ENCODE measurements at places on chromosomes 3 and 15.

DNA sequence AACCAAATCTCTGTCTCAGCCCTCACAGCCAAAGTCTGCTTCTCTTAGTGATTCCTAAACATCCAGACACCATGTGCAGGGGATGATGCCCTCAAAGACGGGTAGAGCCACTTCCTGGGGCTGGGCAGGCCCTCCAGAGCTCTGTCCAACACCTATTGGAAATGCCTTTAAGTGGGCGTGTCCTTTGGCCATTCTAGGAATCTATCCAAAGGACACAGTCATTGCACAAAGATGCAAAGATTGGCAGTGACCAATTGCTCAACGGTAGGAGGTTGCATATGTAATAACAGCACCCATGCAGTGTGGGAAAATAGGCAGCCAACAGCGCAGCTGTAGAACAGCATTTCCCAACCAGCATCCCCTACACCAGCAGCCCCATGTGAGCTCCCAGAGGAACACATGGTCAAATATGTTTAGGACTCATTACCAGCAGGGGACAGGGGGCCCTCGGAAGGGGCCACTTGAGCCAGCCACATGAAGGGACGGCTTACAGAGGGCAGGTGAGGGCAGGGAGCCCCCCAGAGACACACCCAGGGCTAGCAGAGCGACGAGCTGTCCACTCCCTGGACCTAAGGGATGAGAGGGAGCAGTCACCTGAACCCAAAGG, 142.8 kb upstream of the IQSEC1 start:
- no peak for DNase-seq

- no peak for DNase-seq
Observed at GRCh38 chr15:69744391-69745162, 292.0 kb downstream of the RPLP1 start.

DNA sequence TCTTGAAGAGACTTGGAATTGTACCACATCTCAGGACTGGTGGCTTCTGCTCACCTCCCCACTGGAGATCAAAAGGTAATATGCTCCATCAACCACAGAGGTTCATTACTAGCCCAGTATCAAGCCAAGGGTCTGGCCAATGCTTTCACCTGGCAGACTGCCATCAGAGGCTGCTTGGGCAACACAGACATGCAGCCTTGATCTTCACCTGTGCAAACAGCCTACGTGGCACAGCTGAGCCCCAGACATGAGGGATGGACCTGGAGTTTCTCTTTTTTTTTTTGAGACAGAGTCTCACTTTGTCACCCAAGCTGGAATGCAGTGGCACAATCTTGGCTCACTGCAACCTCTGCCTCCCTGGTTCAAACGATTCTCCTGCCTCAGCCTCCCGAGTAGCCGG, 105.6 kb upstream of the HES1 start:
- DNase-seq: no peak

- DNase-seq: no peak
Observed at GRCh38 chr3:97612632-97613031, 151.9 kb upstream of the ARL6 start.

GRCh38 chr3:109098079-109098644, 19.8 kb downstream of the MORC1 start:
- no peak for DNase-seq

- no peak for DNase-seq
Observed at GRCh38 chr3:144989807-144990206, 1018.2 kb downstream of the DIPK2A start.

DNA sequence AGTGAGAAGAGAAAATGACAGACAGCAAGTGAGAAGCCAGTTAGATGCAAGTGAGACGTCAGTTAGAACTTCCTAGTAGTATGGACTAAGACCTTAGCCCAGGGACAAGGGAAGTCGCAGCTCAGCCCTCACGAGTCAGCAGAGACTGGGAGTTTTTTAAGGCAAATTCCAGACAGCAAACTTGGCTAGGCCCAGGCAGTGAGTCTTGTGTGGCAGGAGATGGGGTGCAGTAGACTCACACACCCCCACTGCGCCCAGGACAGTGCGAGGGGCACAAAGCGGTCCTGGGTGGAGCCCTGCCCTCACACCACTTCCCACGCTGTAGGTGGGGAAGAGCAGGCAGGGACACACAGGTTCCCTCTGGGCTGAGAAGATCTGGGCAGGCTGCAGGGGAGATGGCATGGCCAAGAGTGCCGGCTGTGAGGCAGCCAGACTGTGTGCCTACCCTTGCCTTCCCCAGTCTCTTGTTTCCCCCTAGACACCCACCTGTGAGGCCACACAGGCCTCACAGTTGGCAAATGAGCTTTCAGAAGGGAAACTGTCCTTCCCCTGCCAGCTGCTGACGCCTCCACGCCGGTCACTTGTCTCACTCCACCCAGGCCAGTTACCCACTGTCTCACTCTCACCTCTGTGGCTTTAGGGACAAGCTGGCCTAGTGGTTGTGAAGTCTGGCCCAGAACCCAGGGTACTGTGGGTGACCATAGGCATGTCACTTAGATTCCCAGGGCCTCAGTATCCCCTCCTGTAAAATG, 13.7 kb upstream of the PRKCD start:
- no peak for DNase-seq

DNA sequence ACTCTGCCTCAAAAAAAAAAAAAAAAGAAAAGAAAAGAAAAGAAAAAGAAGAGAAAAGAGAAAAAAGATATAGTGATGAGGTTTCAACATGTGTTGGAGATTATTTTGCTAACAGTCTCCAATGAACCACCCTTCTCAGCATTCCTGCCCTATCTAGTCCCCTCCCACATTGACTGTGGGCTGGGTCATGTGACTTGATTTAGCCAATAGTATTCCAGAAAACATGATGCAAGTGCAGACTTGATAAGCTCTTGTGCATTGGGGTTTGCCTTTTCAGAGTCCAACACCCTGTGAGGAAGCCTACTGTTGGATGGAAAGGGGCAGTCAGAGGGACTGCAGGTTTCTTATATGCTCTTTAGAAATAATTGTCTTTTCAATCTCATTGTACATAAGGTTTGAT, 37.8 kb upstream of the MED12L start:
- DNase-seq: no peak

DNA sequence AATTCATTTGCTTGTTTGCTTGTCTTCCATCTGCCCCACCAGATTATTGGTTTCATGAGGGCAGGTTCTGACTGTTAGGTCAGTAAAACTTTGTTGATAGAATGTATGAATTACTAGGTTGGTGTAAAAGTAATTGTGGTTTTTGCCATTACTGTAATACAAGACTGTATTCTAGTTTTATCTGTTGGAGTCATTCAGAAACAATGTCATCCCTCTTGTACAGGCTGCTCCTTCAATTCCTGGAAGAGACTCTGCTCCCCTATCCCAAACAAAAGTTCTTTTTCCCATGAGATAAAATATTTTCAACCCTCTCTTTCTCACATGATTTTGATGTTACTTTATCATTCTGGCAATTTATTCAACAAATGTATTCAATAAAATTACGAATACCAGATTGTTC, 115.0 kb downstream of the CHST2 start:
- no peak for DNase-seq

DNA sequence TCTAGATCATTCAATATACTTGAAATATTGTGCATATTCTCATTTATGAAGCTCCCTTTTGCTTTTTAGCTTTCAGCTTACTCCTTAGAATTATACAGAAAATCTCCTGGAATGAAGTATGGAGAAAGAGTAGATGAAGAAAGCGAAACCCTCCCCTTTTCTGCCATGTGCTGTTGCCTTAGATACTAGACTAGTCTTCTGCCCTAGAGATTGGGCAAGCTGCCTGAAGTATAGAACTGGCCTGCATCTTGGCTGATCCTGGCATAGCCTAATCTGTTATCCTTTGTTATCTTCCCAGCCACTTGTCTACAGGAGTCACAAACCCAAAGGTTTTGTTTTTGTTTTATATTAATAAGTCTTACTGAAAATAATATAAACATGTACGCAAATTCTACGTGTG, 138.8 kb downstream of the RBPMS2 start:
- DNase-seq: no peak

DNA sequence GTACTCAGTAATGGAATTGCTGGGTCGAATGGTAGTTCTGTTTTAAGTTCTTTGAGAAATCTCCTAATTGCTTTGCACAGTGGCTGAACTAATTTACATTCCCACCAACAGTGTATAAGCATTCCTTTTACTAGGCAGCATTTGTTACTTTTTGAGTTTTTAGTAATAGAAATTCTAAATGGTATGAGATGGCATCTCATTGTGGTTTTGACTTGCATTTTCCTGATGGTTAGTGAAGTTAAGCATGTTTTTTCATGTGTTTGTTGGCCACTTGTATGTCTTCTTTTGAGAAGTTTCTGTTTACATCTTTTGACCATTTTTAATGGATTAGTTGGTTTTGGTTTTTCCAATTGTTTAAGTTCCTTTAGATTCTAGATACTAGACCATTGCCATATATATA, 28.4 kb downstream of the TP63 start:
- no peak for DNase-seq

GRCh38 chr3:176663387-176663786, 533.9 kb downstream of the TBL1XR1 start:
- DNase-seq: no peak

DNA sequence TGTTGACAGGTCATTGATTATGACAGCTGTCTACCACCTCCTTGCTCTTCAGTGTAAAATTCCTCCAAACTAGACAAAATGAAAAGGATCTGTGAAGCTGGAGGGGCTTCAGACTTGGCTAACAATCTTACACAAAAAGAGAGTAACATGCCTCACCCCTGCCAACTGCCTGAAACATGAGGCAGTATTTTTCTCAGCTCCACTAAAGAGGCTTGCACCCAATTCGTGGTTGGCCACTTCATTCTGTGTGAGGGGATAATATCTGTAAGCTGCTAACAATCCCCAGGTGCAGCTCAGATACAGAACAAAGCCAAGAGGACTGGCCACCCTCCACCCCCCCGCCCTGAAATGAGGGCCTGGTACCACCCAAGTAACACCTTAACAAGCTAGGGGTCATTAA, 2.8 kb downstream of the MB21D2 start:
- no peak for DNase-seq

DNA sequence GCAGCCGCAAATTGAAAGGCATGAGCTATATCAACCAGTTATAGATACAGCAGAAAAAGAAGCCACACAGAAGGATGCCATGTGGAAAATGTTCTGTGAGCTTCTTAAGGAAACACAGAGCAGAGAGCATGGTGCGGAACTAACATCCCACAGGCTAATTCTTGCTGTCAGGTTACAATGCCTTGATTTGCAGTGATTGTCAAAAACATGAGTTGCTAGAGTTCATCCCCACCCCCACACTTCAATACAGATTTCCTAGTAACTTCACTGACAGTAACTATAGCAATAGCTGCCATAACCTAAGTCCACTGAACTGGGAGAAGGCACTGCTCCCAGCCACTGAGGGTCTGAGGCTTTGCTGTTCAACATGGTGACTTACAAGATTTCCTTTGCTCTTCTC, 821.6 kb downstream of the SQOR start:
- no peak for DNase-seq

- DNase-seq: no peak
Observed at GRCh38 chr15:101618851-101619614, 33.1 kb downstream of the TM2D3 start.

- DNase-seq: peak; percentile 57
Observed at GRCh38 chr3:108099679-108100428, 9.0 kb upstream of the CD47 start.

- DNase-seq: no peak
Observed at GRCh38 chr3:161406594-161407555, 35.6 kb upstream of the SPTSSB start.

DNA sequence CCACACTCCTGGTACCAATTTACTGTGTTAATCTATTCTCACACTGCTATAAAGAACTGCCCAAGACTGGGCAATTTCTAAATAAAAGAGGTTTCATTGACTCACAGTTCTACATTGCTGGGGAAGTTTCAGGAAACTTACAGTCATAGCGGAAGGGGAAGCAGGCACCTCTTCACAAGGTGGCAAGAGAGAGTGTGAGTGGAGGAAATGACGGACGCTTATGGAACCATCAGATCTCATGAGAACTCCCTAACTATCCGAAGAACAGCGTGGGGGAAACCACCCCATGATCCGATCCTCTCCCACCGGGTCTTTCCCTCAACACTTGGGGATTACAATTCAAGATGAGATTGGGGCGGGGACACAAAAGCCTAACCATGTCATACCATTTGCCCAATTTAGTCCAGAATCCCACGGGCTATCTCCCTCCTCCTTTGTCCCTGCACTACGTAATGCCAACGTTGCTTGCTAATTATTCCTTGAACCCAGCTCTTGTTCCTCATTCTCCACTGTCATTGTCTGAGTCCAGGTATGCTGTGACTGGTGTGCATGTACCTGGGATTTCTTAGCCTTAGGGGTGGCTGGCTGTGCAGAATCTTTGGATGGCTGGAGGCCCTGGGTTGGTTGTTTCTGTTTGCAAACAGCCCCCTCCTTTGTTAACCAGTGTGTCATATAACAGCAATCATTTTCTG, 3.4 kb downstream of the PIGZ start:
- DNase-seq: no peak

GRCh38 chr15:63997715-63998442, 48.4 kb downstream of the DAPK2 start:
- DNase-seq: no peak

DNA sequence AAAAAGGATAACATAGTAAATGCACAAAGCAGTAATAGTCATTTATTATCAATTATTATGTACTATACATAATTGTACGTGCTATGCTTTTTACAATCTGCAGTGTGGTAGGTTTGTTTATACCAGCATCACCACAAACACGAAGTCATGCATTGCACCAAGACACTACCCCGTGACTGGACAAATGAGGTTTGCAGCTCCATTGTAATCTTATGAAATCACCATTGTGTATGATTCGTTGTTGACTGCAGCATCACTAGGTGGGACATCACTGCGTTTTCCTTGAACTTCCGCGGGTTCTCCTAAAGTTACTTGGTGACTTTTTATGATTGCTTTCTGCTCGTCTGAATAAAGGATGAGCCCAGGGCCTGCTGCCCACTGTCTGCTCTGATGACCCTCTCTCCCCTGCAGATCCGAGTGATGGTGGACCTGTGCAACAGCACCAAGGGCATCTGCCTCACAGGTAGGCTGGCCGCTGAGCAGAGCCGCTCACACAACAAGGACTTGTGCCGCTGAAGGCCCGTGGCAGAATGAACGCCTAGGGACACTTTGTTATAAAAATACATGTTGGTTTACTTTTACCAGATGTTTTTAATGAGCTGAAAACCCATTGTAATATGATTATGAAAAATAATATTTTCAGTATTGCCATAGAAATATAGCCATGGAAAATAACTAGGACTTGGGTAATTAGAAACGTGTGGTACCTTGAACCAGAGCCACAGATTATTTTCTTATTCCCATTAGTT, 35.8 kb downstream of the GLDN start:
- no peak for DNase-seq

GRCh38 chr3:126676919-126677705, 22.2 kb upstream of the TXNRD3 start:
- no peak for DNase-seq

- DNase-seq: no peak
Observed at GRCh38 chr15:74808840-74809229, 3.8 kb upstream of the LMAN1L start.

- no peak for DNase-seq
Observed at GRCh38 chr3:56762718-56763117, 39.0 kb downstream of the ARHGEF3 start.

DNA sequence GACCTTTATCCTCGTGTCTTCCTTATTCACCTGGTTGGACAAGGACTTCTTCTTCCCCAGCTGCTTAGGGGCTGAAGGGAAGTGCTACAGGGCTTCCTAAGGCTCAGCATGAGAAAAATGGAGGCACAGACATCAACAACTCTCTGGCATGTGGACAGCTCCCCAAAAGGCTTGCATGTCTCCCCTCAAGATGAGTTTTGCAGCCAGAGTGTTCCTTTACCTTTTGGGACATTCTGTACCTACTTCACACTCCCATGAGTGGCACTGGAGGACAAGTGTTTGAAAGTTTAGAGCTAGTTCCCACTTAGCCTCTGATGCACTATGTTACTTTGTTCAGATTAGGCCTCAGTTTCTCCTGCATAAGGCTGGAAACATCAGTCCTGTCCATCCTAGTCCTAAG, 77.1 kb upstream of the HACD2 start:
- no peak for DNase-seq
